Activated CD4-positive, CD25-positive, alpha-beta regulatory T cell (primary cell): ENCODE measurements at places on chromosomes 1 and 21.

DNA sequence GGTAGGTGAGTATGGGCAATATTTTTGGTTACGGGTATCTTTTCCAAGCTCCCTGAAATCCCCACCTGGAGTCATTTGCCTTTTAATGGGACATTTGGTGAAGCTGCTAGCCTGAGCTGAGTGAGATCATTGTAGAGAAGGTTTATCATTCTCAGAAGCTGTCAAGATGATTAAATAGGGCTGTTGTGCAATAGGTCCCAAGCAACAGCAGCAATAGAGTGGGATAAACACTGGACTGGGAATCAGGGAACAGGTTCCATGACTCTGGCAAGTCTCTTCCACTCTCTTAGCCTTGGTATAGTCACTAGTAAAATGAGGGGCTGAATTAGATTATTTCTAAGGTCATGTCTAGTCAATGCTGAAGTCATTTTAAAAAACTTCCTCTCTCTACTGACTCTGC lies 30.3 kb upstream of the FAM78B start:
- DNase-seq, result no peak

DNA sequence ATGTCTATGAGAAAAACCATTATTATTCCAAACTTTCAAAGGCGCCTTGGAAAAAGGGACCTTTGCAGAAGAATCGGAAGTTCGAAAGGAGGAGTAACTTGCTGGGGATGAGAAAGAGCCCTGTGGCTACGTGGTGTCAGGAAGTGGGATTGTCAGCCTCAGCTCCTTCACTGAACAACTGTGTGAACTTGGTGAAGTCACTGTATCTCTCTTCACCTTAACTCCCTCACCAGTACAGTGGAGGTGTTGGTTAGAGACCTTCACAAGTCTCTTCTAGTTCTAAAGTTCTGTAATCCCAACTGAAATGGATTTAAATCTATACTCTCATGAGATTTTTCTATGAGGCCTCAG lies 285.6 kb downstream of the CACNA1E start:
- no peak for DNase-seq

GRCh38 chr1:156463874-156464273 lies 36.7 kb downstream of the MEF2D start:
- no peak for DNase-seq

DNA sequence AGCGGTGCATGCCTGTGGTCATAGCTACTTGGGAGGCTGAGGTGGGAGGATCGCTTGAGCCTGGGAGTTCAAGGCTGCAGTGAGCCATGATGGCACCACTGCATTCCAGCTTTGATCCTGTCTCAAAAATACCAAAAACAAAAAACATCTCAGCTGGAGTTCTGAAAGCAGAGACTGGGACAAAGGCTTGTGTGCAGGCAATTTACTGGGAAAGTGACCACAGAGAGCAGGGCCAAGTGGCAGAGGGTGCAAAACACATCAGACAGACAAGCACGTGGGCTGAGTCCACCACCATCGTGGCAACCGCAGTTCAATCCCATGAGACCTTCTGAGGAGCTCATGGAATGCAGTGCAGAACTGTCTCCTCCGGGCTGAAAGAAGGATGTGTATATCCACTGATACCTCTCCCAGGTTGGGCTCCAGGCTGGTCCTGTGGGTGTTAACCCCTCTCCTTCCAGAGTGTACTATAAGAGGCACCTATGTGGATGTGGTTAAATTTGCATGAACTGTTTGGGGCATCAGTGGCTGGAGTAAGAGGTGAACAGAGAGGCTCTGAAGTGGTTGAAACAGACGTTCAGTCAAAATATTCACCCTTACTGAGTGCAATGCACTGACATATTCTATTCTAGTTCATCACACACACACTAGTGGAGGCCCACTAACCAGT lies 10.8 kb downstream of the PIGP start:
- DNase-seq, result no peak

DNA sequence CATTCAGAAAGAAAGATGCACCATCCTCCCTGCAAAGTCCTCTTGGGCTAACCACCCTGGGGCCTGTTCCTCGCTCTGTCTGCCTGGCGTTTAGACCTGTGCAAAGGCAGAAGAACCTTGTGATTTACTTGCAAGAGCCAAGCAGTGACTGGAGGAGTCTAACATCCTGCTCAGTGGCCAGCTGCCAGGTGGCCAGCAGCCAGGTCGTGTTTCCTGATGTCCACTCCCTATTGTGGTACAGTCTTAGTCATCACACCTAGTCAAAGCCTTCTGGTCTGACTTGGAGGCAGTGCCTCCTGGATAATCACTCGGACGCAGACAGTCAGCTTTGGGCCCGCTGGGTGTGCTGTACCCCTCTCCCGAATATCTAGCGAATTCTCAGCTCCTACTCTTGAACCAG lies 118.1 kb downstream of the PGBD5 start:
- no peak for DNase-seq

DNA sequence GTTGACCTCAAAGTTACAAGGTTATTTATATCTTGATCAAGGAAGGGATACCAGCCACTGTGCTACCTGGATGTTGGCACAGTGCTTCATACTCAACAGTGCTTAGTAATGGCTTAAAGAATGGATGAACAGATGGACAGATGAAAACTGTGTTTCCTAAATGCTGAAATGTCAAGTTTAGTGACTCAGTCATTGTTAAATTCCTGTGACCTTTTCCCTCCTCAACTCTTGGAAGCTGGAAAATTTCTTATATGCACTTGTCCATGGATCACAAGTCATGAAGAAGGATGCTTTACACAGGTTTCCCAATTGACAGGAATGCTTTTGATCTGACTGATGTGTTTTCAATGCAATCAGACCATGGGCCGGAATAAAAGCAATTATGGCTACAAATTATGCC lies 39.6 kb upstream of the SLC19A2 start:
- DNase-seq, result no peak

GRCh38 chr1:168687816-168688215 lies 41.2 kb downstream of the DPT start:
- no peak for DNase-seq

GRCh38 chr1:208603721-208604120 lies 359.5 kb upstream of the PLXNA2 start:
- no peak for DNase-seq

GRCh38 chr1:114111731-114112641 lies 41.7 kb downstream of the SYT6 start:
- DNase-seq, result no peak

DNA sequence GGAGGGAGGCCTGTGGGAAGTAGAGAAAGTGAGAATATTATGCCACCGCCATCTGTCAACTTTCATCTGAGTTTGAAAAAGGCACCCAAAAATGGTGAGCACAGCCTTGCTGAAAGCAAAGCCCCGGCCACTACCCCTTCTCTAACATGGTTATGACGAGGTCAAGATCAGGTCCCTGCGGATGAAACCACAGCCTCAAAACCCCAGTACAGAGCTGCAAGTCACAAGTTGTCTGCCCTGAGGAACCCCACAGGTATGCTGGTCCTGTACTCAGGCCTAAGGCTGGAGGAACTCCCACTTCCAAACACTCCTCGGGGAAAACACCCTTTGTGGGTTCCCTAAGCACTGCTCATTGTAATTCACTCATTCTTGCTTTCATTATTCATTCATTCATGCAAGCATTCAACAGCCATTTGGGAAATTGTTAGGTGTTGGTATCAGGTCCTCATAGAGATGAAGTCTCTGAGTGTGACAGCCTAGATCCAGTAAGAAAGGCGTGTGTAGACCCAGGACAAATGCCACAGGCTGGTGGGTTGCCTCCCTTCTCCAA lies 216.6 kb upstream of the EDN2 start:
- DNase-seq, result no peak

DNA sequence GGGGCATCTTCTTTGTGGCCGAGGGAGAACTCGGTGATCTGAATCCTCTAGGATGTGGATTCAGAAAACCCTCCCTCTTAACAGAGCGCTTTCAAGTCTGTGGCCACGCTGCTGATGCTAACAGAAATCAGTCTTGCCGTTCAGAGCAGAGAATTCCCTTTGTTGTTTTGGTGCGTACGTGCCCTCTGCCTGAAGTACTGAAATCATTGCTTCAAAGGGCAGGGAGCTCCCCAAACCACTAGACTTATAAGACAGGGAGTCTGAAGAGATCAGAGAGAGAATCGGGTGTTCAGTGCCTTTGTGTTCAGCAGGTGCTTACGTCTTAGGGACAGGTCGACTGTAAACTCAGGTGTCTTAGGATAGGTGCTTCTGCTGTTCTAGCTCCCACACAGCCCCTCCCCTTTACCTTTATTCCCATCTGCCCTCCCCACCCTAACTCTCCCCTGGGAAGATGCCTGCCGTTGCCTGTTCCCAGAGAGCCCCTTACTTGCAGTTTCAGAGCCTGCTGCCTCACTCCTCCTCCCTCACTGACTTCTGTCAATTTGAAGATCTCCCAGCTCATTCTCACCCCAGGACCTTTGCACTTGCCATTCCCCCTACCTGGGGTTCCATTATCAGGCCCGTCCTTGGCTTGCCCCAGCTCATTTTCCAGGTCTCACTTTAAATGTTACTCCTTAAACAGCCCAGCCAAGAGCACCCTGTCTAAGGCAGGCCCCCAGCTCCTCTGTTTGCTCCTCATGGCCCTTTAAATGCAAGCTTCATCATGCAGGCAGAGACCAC lies 143.0 kb downstream of the CAMTA1 start:
- no peak for DNase-seq

DNA sequence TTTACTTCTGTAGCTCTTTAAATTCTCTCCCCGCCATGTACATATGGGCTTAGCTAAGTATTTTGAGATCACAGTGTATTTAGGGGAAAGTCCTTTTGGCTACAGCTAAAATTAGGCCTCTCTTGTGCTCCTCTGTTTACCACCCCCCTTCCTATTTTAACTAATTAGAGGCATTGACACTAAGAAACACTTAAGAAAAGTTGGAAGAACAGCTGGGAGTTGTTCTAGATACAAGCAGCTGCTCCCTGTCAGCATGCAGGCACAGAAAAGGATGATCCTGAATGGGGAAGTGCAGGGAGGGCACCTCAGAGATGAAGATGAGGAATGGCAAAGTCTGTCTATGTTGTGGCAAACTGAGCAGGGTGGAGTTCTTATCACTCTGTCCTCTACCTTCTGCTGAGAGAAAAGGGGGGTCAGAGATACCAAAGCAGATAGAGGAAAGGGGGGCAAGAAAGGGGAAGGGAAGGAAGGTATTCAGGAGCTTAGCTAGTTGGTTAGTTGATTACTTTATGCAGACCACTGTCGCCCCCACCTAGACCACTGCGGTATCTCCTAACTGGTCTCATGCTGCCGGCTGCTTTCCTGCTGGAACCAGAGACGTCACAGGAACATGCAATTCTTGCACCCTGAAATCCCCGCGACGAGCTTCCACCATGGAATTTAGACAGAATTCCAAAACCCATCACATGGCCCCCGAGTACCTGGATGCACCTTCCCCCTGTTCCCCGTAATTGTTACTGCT lies 82.4 kb upstream of the HOOK1 start:
- no peak for DNase-seq
